ENCODE measurements at places on chromosomes 5 and 9.

- DNase-seq, result no peak
Measured at GRCh38 chr5:4243479-4244264, 648.0 kb downstream of the IRX1 start.

GRCh38 chr5:77791356-77791755, 15.2 kb upstream of the TBCA start:
- no peak for DNase-seq

GRCh38 chr9:35335164-35335563, 154.7 kb upstream of the RUSC2 start:
- no peak for DNase-seq

DNA sequence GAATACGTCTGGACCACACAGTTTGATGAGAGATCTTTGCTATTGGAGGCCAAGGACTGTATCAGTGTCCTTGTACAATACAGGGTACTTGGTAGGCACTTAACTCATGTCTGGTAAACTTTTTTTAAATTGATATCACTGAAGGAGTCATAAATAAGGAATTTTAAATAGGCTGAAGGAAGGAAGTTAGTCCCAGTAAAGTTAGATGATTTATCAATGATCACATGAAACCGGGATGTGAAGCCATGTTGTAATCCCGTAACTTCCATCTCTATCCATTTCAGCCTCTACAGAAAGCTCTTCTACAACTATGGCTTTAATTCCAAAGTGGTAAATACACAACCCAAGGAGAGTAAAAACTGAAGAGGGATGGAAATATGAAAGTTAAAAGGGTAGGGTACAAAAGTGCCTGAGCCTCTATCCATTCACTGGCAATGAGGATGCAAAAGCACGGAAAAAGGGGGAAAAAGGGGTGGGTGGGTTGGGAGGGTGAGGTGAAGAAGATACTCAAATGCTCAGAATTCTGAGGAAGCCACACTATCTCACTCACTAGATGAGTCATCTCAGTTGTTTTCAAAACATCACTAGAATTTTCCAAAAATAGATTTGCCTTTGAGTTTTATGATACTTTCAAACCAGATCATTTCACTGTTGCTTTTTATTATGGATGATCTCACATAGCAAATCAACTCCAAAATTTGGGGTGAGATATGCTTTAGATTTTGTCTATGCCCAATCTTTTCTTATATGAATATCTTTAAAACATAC, 1053.5 kb downstream of the NR2F1-AS1 start:
- no peak for DNase-seq

DNA sequence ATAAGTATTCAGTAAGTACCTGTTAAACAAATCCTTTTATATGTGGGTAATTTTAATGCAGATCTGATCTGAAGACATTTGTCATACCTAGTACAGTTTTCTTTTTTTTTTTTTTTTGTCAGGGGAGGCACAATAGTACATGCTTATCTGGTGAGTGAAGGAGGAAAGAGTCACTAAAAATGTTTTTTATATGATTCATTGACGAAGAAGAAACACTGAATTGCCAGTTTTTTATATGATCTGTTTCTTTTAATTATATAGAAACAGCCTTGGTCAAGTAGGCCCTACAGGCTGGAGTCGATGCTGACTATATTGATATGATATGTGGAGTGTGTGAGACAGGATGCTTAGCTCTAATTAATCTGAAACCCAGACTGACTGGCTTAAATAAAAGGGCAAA, 315.2 kb downstream of the PSAT1 start:
- no peak for DNase-seq

GRCh38 chr9:36328798-36329411, 70.7 kb upstream of the GNE start:
- peak; percentile 68 for DNase-seq

DNA sequence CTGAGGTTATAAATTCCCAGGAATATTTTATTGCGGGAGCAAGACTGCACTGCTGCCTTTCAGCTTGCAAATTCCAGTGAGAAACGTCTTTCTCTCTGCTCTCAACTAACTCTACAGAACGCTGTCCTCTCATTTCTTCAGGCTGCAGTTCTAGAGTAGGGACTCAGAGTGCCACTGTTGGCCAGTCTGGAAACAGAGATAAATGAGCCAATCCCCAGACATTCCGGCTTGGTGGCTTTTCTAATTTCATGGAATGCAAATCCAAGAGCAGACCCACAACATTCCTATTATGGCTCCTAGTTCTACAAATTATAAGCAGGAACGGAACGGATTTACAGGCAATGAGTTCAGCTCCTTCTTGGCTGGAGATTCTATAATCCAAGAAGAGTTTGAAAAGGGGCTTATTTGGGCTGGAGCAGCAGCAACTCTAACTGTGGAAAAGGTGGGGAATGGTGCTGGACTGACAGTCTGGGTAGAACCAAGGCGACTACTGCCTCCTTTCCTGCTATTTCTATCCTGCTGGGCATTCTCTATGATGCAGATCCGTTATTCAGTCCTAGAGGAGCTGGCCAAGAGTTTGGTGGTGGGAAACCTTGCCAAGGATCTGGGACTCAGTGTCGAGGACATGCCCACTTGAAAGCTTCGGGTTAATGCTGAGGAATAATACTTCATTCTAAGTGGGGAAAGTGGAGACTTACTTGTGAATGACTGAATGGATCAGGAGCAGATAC, 9.3 kb downstream of the PCDHGA12 start:
- no peak for DNase-seq
